A172 (cell line): ENCODE measurements at places on chromosomes 4 and X.

- peak; percentile 61 for DNase-seq
Measured at GRCh38 chr4:41718907-41719306, 29.6 kb downstream of the PHOX2B start.

- no peak for DNase-seq
Measured at GRCh38 chrX:8319359-8319758, 145.3 kb upstream of the VCX3B start.

DNA sequence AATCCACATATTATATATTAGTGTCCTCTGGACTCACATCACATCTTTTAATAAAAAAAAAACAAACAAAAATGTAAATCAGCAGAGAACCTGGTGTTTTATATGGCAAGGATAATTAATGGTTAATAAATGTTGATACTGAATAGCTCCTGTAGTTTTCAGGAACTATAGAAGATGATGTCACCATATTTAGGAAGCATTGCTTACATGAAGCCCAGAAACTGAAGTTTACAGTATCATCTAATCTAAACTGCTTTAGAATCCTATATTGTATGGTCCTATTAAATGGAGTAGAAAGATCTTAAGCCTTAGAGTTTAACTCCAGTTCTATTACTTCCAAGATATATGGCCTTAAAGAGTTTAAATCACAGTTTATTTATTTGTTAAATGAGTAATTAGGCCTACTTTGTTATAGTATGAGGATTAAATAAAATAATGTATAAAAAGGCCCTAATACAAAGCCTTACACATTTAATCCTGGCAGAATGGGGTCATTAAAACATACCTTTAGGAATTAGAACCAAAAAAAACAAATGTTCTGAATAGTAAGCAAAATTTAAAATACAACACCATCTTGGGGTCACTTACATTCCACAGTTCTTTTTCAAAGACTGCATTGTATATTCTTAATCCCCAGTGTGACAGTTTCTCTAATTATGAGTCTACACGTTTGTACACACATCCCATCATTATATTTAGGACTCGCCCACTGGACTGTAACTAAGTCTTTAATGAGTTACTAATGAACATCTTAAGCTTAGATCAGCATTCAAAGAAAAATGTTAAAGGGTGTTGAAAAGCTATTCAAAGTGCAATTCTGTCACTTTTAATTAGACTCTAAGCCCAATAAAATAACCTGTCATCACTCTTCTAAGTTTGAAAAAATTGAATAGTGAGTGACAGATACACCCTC lies 305.9 kb downstream of the ADGRL3 start:
- no peak for DNase-seq

DNA sequence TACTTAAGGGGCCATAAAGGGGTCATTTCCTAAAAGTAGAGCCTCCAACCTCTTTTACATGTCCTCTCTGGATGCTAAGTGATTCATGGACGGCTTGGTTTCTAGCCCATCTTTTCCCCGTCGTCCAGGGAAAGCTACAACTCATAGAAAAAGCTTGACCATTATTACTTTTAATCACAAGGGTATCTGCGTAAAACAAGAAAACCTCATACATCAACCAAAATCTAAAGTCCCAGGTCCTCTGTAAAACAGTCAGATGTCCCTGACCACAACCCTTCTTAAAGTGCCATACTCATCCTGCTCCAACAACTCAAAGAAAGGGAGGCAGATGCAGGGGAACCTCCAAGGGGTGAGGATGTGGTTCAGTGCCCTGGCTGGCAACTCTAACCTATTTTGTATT lies 29.6 kb downstream of the ADGRA3 start:
- DNase-seq, result no peak

DNA sequence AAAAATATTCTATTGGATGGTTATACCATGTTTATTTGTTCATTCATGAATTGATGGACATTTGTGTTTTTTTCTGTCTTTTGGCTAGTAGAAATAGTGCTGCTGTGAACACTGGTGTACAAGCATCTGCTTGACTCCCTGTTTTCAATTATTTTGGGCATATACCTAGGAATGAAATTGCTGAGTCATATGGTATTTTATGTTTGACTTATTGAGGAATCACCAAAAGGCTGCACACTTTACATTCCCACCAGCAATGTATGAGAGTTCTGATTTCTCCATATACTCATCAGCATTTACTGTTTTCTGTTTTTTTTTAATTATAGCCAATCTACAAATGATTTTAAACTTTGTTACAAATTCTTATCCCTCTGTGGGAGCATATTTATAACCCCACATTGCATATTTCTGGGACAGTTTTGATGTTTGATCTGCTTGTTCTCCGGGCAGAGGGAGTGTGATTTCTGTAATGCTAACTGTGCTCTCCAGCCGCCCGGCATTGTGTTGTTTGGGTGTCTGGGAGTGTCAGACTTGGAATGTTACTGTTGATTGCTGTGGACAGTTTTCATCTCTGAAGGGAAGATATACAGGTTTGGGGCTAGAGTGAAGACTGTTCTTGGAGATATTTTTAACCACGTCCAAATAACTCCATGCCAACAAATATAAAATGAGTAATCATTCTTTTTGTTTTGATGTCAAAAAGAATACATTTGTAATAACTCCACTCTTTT lies 60.5 kb upstream of the PGRMC2 start:
- DNase-seq, result no peak

DNA sequence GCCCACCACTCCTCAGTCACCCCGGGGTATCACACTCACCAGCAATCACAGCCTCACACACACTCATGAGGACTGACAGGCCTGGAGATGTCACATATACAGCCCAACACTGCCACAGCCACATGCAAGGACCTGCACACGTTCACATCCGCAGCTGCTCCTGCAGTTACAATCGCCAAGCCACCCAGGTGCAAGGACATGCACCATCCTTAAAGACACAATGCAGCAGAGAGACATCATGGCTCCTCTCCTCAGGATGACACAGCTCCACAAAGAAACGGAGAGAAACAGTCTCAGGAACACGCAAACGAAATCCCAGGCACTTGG lies 1.1 kb downstream of the PCSK1N start:
- no peak for DNase-seq

DNA sequence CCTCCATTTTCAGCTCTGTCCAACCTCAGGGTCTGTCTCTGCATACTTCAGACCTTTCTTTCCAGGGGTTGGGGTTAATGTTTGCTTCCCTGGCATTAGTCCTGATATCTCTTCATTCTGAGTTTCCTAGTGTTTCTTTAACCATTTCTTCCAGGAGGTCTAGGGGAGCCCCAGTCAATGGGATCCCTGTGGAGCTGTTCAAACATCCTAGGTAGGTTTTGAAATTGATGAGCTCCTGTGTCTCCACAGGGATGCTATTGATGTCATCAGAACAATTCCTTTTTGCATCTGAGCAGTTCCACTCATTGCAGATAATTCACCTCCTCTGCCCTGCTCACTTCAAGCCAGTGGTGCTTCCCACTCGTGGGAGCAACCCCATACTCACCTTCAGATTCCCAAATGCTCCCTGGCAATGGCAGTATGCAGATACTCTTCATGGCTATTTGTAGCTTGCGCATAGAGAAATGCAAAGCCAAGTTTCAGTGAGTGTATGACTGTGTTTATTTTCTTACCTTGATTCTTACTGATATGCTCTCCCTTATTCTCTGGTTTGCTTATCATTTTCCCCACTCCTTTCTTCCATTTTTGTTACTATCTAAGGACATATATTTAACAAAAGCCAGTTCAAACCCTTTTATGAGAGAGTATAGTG lies 33.7 kb upstream of the LIMCH1 start:
- no peak for DNase-seq

GRCh38 chr4:131509521-131509920 lies 1639.6 kb upstream of the PCDH10 start:
- DNase-seq, result no peak

DNA sequence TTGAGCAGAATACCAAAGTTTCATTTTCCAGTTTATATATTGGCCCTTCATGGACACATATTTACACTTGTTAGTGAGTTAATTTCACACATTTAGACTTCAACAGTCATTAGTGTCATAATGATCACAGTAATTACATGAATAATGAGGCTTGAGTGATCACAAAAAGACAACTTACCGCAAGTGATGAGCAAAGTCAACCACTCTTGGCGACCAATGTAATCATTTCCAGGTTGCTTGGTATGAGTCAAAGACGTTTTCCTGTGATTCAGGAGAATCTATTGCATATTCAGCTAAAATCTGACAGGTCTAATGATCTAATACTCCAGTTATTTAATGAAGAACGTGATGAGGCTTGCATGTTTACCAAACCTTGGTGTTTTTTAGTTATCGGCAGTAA lies 407.9 kb upstream of the TENM3 start:
- DNase-seq, result no peak

GRCh38 chr4:115274545-115274944 lies 161.1 kb upstream of the NDST4 start:
- no peak for DNase-seq

- peak; percentile 13 for DNase-seq
Measured at GRCh38 chr4:181261279-181261678, 981.9 kb upstream of the TENM3 start.

GRCh38 chr4:64538219-64538618 lies 129.0 kb upstream of the TECRL start:
- DNase-seq, result peak; percentile 1

DNA sequence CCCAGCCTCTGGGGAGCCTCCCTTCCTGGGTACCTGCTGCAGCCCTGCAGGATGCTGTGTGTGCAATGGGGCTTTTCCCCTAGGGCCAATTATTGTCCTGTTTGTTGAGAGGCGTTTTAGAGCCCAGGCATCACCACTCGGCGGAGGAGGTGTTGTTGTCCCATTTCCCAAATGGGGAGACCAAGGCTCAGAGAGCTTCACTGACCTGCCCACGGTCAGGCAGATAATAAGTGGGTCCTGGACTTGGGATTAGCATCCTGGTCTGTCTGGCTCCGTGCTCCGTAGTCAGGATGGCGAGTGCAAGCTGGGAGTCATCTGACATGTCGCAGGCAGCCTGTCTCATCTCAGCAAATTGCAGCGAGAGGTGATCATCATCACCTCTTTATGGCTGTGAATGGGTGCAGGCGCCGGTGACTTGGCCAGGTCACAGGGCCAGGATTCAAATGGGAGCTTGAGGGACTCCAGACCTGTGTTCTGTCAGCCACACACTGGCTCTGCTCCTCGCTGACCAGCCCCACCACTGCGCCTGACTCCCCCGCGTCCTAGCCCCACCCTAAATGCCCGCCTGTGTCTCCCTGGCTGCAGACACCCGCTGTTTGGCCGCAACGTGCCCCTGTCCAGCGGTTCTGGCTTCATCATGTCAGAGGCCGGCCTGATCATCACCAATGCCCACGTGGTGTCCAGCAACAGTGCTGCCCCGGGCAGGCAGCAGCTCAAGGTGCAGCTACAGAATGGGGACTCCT lies 16.6 kb downstream of the HTRA3 start:
- DNase-seq, result no peak

GRCh38 chrX:1449036-1449822 lies 3.5 kb downstream of the ASMTL start:
- no peak for DNase-seq

DNA sequence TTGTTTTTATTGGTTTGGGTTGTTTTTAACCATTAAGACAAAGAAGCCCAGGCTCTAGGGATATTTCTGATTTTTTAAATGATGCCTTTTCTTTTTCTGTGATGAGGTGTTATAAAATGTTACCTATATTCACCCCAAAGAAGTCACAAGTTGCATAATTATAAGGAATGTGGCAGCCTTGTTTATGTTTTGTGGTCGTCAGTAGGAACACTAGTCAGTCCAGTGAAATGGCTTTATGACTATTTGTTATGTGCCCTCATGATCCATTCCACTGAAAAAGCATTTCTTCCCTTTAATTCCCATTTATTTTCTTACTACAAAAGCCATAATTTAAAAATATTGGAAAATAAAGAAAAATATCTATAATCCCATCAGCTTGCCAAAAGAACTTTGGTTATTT lies 34.4 kb downstream of the CC2D2A start:
- DNase-seq, result no peak

- no peak for DNase-seq
Measured at GRCh38 chr4:57098941-57099340, 11.2 kb downstream of the IGFBP7 start.

GRCh38 chr4:166535865-166536264 lies 662.8 kb downstream of the TLL1 start:
- DNase-seq, result no peak

DNA sequence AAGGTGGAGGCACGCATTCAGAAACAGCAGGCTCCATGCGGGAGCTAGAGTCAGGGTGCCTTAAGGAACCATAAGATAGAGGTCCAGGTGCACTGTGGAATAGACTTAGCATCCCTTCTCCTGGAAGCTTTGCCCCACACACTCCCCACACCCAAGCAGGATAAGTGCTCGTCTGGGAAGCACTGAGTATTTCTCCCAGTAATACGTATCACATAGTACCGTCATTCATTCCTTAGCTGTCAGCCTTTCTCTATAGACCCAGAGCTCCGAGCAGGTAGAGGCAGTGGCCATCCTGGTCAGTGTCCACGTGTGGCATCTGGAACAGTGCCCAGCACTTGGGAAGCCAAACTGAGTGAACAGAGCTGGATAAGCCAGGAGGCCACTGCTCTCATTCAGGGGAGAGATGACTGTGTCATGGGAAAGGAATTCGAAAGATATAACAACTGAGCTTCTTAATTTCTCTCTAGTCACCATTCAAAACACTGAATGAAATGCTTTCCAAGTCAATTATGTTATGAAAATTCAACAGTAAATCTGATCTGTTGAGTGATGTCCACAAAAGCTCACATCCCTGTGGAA lies 9.9 kb downstream of the APBB2 start:
- peak; percentile 92 for DNase-seq

DNA sequence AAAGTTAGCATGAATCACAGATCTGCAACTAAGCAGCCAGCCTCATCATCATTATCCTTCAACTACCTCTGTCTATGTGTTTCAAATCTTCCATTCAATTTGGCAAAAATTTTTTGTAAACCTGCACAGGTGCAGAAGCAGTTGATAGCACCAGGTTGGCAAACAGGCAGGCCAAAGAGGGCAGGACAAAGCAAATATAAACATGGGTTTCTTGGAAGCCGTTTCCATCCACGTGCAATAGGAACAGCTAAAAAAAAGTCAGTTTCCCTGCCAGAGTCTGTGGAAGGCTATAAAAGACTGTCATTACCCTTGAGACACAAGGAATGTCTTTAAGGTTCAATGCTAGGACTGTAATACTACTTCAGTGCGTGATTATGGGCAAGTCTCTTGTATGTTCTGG lies 253.2 kb downstream of the PDHA2 start:
- no peak for DNase-seq

GRCh38 chrX:39758791-39759525 lies 338.8 kb downstream of the BCOR start:
- DNase-seq, result no peak

DNA sequence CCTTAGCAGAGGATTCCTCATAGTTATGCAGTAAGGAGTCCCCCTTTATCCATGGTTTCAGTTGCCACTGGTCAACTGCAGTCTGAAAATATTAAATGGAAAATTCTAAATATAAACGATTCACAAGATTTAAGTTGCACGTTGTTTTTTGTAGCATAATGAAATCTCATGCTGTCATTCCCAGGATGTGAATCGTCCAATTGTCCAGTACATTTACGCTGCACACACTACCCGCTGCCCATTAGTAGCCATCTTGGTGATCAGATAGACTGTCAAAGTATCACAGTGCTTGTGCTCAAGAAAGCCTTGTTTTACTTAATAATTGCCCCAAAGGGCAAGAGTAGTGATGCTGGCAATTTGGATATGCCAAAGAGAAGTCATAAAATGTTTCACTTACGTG lies 434.8 kb downstream of the MAPK10 start:
- DNase-seq, result peak; percentile 7

- DNase-seq, result peak; percentile 85
Measured at GRCh38 chr4:168540086-168540485, 43.2 kb downstream of the PALLD start.

- no peak for DNase-seq
Measured at GRCh38 chr4:86569103-86569870, 24.8 kb upstream of the PTPN13 start.
